ENCODE measurements at places on chromosomes 11 and 22.

GRCh38 chr22:45426387-45426786, 12.9 kb downstream of the RIBC2 start:
- no peak for DNase-seq

GRCh38 chr22:30870451-30871345, 97.9 kb downstream of the MORC2 start:
- DNase-seq: no peak

DNA sequence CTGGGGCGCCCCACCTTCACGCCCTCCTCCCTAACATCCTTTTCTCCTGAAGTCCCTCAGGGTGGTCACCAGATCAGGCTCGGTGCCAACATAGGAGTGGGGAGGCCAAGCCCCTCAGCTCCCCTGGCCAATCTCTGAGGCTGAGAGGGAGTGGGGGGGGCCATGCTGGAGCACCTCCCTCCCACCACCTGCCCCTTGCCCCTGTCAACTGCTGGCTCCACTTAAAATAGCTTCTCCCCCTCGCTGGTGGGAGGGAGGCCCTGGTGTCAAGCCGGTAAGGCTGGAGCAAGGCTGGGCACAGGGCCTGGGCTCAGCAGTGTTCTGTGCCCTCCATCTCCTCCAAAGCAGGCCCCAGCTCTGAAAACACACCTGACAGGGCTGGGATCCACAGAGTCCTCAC, 4.9 kb downstream of the PLXNB2 start:
- no peak for DNase-seq

- no peak for DNase-seq
Observed at GRCh38 chr11:23586173-23586572, 725.9 kb upstream of the CCDC179 start.

DNA sequence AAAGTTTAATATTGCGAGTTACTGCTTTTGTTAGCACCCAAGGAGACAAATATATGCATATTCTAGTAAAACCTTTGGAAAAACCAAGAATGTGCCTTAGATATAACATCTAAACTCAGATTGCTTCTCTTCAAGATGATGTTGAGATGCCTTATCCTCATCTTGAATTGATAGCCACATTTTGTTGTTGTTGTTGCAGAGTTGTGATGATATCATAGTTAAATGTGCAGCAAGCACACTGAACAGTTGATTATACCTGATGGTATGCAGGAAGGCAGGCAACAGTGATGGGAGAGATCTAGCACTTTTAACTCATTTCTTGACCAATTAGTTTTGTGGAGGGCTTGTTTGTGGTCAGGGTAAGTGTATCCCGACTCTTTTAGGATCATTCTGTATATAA, 48.0 kb downstream of the KDM2A start:
- no peak for DNase-seq

GRCh38 chr22:21816787-21817496, 50.5 kb downstream of the MAPK1 start:
- peak; percentile 93 for DNase-seq

DNA sequence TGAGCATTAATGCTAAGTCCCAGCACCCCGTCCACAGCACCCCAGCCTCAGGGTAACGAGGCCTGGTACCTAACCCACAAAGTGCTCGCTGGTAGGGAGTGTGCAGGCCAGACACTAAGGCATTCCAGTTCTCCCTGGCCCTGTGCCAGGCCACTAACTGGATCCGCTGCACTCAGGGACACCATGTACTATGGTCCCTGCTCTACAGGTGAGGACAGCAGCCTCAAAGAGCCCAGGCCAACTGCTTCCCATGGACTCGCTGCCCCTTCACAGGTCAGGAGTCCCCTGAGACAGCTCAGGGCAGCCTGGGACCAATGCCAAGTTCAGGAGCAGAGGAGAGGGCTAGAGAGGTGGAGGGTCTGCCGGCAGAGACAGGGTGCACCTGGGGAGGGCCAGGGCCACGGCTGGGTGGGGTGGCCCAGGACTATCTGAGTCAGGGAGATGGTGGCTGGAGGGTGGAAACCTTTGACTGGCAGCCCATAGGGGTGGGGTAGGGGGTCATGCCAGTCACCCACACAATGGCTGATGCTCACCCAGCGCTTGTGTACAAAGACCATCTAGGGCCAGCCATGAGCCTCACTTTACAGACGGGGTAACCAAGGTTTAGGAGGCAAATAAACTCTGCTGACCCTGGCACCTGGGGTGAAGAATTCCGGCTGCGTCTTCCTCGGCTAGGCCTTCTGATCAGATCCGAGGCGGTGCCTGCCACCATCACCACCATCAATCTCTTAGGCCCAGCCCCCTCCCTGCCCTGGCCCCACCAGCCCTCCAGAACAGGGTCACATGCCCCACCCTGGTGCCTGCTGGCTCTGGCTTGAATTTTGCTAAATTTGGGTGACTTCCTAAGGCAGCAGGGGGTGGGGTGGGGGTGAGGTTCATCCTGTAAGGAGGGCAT, 5.6 kb downstream of the OSBPL5 start:
- no peak for DNase-seq

- DNase-seq: no peak
Observed at GRCh38 chr11:2748061-2748813, 48.4 kb upstream of the KCNQ1OT1 start.

DNA sequence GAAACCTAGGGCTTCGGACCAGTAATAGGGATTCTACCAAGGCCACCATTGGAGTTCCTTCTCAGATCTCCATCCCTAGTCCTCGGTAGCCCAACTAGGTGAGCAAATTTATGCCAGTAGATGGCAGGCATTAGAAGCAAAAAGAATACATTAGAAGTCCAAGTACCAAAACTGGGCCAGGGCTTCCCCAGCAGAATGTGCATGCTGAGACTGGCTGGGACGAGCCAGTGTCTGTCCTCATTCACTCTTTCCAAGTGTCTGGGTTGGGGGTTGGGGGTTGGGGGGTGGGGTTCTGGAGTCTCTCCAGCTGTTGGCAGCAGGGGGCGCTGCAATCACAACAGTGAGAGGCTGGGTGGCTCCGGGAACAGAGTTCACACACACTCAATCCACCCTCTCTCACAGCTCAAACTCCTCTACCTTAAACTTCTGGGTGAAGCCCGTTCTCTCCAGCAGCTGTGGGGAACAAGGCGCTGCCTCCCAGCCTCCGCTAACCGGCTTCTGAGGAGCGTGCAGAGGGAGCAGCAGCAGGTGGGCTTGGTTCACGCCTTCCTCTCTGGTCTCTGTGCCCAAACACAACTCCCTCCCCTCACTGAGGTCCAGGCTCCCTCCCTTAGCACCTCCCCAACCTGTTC, 57.5 kb downstream of the BTG4 start:
- no peak for DNase-seq

DNA sequence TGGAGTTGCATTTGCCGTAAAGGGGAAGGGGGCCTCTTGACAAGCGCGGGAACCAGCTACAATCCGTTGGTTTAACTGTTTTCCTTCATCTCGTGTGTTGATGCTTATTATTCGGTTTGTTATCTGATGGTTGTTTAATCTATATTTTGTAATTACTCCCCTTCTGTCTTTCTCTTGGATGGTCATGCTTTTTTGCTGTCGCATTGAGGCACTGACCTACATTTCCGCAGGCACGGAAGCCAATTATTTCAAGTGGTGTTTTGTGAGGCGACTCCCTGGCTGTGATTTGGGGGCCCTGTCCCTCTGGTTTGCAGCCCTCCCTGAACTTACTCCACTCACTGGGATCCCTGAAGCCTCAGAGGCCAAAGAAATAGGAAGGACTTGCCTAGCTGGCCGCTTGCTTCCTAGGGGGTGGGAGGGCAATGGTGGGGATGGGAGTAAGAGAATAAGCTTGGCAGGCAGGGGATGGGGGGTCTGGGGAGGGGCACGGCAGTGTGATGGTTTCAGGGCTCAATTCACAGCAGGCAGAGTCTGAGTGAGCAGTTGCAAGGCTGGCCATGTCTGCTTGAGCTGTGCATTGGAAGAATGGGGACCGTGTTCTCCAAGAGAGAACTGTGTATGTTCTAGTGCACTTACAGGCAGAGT, 165.8 kb upstream of the B3GAT1 start:
- no peak for DNase-seq

All from GF-D8 (cell line).